T1000 (cell line): ENCODE measurements at places on chromosomes 3 and 15.

- no peak for DNase-seq
Measured at GRCh38 chr3:196707566-196707965, 4.5 kb downstream of the CEP19 start.

- DNase-seq: no peak
Measured at GRCh38 chr3:55860049-55860721, 373.1 kb upstream of the WNT5A start.

GRCh38 chr3:99249627-99250026, 348.1 kb upstream of the DCBLD2 start:
- DNase-seq: no peak

DNA sequence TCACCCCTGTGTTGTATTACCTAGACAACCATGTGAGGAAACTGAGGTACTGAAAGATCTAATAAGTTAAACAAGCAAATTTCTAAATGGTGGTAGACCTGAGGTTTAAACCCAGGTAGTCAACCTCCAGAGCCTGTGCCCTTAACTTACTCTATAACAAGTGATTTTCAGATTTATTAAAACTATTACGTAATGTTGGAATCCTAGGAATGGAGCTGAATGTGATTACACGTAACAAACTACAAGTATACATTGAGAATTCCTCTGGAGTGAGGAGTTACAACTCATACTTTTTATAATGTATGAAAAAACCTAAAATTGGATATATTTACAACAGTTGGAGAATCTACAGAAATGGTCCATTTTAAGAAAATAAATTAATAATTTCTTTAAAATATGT, 18.0 kb downstream of the FAM98B start:
- no peak for DNase-seq

GRCh38 chr3:113769551-113769950, 22.7 kb downstream of the ATP6V1A start:
- DNase-seq: no peak

GRCh38 chr3:46706771-46707582, 5.8 kb downstream of the TMIE start:
- no peak for DNase-seq

GRCh38 chr3:42351207-42351606, 59.2 kb downstream of the LYZL4 start:
- DNase-seq: no peak

DNA sequence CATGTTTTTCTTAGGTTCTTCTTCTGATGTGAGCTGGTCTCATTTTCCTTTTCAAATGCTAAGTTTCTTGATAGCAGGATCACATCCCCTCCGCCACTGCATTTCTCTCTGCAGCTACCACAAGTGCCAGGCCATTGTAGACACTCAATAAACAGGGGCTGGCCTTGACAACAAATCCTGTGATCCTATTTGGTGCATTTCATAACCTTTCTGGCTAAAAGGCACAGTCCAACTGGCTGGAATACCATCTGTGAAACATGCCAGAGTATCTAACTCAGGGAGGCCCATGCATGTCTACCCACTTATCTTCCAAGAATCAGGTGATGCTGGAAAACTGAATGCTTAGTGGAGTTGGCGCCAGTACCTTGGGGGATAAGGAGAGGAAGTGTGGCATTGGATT, 85.2 kb upstream of the NR2F2 start:
- DNase-seq: no peak

- peak; percentile 36 for DNase-seq
Measured at GRCh38 chr15:45919806-45920205, 285.0 kb downstream of the SQOR start.

DNA sequence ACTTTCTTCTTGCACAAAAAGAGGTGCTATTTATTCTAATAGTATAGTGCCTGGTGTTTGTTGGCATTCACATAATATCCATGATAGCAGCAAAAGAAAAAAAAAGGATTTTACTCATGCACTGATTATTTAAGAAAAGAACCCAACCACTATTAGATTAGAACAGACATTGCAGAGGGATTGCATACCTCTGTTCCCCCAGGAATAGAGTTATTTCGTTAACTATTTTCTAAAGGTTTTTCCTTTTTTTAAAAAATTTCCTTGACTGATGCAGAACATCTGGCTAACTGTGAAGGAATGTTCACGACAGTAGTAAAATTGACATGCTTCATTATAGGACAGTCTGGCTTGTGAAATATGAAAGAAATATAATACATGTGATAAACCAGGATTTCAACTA, 136.6 kb upstream of the PTX3 start:
- DNase-seq: no peak

DNA sequence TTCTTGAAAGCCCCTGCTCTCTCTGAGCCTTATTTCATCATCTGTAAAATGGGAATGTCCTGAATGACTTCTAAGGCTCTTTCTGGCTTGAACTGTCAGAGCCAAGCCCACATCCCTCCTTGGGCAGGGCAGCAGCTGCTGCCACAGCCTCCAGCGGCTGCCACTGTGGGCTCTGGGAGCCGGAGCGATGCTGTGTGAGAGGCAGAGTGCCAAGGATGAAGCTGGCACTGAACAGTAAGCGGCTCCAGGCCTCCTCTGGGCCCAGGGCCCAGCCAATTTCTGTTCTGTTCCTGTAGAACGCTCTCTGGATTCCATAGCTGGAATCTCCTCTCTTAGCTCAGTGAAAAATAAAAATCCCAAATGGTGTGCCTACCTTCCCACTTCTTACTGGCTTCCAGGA, 4.4 kb downstream of the CPLX3 start:
- no peak for DNase-seq

GRCh38 chr3:112654979-112655378, 14.0 kb upstream of the CCDC80 start:
- no peak for DNase-seq

DNA sequence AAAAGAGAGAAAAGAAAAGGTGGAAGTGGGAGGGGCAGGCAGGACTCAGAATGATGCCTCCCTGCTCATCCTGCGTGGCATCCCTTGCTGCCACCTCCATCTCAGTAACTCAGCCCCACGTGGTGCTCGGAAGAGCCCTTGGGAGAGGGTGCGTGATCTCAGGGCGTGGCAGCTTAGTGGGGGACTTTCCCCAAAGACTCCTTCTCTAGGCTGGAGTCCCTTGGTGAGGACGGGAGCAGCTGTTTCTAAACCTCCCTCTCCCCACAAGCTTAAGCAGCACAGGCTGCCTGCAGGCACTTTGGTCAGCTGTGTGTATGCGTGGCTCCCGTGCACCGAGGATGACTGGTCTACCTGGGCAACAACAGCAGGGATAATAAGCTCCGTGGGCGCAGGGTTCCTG, 7.4 kb upstream of the ANPEP start:
- DNase-seq: no peak

GRCh38 chr3:180295811-180296210, 259.1 kb upstream of the PEX5L start:
- no peak for DNase-seq

DNA sequence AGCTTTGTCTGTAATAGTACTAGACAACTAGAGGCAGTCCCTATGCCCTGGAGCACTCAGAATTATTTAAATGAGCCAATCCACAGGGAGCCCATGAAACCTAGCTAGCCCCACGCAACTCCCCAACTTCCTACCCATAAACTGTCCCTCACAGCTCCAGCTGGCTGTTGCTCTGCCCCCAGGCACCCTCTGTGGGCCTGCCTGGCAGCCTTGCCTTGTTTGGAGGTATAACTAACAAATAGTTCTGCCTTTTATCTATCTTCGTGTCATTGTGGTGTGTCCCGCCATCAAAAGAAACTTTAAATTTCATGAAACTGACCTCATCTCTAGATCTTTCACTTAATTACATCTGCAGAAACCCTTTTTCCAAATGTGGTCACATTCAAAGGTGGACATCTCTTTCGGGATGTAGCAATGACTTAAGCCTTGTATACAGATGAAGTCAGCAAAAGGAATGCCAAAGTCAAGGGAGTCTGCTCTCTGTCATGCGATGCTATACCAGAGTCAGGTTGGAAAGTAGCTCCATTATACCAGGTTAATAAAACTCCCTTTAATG, 1.8 kb upstream of the RTP3 start:
- peak; percentile 79 for DNase-seq

DNA sequence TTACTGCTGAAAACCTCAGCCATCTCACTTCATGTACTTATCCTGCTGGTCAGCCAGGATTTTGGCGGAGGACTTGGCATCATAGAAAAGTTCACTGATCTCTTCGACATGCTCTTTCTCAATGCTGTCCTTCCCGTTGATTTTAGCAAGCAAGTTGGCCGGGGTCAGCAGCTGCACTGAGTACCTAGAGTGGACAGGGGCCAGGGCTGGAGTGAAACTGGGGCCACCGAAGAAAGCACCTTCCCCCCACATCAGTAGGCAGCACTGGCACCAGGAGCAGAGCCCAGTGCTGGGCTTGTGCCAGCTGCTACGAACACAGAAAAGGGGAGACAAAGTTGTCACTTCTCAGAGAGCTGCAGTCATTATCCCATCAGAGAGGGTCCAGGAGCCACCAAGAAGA, 29.0 kb downstream of the SEC61A1 start:
- no peak for DNase-seq

DNA sequence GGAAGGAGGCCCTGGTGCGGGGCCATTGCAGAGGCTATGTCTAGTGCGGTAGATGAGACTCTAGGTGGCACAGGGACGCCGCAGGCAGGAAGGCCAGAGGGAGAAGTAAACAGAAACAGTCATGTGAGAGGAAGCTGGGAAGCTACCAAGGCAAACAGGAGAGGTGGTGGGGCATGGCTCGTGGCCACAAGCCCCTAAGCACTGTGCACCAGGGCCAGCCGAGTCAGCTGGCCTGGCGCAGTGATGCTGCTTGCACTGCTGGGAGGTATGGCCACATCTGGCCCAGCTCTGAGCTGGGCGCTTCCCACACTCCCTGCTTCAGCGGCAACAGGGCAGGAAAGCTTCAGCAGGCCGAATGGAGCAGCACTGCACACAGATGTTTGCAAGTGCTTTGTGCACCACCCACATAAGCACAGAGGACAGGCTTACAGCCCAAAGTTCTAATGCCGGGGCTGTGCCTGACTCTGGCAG, 76.6 kb downstream of the SRGAP3 start:
- no peak for DNase-seq

DNA sequence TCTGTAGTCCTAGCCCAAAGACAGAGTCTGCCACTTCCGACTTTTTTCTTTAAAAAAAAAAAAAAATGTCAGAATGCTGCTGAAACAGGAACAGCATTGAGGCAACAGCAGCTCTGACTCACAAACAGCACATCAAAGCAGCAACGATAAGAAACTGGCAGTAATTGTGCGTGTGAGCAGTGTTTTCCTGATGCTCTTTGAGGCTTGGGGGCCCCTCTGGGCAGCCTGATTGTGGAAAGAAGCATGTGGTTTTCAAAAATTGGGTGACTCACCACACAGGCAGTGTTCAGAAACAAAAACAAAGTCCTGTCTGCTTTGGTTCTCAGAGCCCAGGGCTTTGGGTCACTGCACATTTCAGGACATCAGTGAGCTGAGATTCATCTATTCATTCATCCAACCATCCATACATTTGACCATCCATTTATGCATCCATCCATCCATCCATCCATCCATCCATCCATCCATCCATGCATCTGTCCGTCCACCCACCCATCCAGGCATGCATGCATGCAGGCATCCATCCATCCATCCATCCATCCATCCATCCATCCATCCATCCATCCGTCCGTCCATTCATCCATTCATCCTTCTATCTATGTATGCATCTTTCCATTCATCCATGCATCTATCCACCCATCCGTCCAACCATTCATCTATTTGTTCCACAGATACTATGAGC, 308.4 kb downstream of the RPLP1 start:
- DNase-seq: peak; percentile 88

- no peak for DNase-seq
Measured at GRCh38 chr3:169990431-169990830, 23.8 kb downstream of the SEC62 start.

DNA sequence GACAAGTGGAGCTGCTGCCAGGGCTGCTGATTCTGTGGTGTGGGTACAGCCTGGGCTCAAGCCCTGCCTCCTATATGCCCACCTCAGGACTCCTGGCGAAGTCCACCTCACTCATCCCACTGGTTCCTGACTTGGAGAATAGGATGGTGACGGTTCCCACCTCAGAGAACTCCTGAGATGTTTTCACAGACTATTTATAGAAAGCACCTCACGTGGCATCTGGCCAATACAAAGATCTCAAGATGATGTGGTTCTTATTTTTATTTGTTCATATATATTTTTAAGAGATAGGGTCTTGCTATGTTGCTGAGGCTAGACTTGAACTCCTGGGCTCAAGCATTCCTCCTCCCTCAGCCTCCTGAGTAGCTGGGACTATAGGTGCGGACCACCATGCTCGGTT, 236.9 kb upstream of the BHLHE40 start:
- no peak for DNase-seq

- DNase-seq: peak; percentile 4
Measured at GRCh38 chr15:100030586-100031229, 297.5 kb upstream of the LYSMD4 start.

GRCh38 chr3:194225988-194226663, 90.2 kb downstream of the HES1 start:
- DNase-seq: no peak

DNA sequence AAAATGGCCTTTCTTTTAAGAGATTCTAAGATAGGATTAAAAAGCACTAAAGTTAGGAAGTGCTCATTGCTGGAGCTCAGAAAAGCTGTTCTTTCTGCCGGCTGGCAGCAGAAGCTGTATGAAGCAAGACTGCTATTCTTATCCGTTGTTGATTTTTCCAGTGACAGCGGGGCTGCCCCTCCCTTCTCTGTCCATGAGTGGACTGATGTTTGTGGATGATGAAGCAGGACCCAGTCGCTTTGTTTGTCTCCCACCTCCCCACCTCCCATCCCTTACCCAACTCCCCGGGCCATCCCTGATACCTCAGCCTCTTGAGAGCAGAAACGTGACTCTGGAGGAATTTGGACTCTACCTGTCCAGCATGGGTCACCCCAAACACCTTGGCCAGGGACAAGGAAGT, 10.3 kb upstream of the MUSTN1 start:
- no peak for DNase-seq

DNA sequence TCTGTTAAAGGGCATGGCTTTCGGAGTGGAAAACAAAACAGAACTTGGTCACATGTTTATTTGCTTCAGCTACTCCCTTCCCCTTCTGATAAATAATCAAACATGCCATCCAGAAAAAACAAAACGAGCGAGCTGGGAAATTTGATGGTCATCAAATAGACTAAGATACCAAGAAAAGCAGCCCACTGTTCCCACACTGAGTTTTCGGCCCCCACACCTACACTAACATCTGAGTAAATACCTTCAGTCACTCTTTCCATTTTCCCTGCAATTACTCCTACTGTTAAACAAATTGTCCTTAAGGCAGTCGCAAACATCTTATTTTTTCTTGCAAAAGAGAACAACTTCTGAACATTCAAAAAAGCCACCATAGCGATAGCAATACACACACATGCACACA, 454.6 kb downstream of the FOXP1 start:
- no peak for DNase-seq
